Glutamatergic neuron (in vitro differentiated cells): ENCODE measurements at places on chromosomes 5 and 9. TPM values are rescaled to one million over a fixed set of nuclear protein-coding genes. Genes with fewer than 3 reads are reported as not detected.
A peak's percentile ranks its signal among the peaks of the same experiment; 100 is the strongest.

SPATA31D3 gene
- total RNA-seq: not detected

LCP2 gene
- total RNA-seq: not detected

GOLGA1 gene
- total RNA-seq: 18.3 TPM

BRINP1 gene
- total RNA-seq: 14.0 TPM

GRCh38 chr9:109278848-109279247, 42.0 kb downstream of the EPB41L4B start:
- H3K27me3 ChIP-seq: peaks cover 2% of the 10 kb centered on the region
- peaks cover 10% of the 10 kb centered on the region for H3K36me3 ChIP-seq
- no peak overlapping the region for H3K4me3 ChIP-seq
- no peak for DNase-seq
- peaks cover 5% of the 10 kb centered on the region for H3K4me1 ChIP-seq
- H3K27ac ChIP-seq: no peak overlapping the region

- DNase-seq: no peak
- H3K4me1 ChIP-seq: no peaks in the 10 kb centered on the region
- H3K27ac ChIP-seq: no peak overlapping the region
- no peaks in the 10 kb centered on the region for H3K36me3 ChIP-seq
These were observed 104.0 kb upstream of the DMRTA1 start for GRCh38 chr9:22342491-22343217.

DNA sequence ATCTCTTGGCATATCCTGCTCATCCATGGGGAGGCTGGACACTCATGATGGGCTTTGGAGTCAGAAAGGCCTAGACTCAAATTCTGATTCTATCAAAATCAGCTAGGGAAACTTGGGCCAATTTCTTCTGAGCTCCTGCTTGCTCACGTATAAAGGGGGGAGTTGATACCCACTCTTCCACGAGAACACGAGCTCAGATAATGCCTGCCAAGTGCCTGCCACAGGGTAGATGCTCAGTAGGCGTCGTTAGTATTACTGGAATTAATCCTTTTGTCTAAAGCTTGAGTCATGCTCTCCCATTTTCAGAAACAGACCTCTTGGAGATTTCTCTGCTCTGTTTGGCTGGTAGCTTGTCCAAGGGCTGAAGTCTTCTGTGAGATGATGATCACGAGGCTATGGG, 238.3 kb upstream of the MVB12B start:
- H3K4me3 ChIP-seq: no peak overlapping the region
- no peaks in the 10 kb centered on the region for H3K4me1 ChIP-seq
- no peaks in the 10 kb centered on the region for H3K36me3 ChIP-seq
- H3K27ac ChIP-seq: no peak overlapping the region
- DNase-seq: no peak
- peaks cover 3% of the 10 kb centered on the region for H3K27me3 ChIP-seq

DNA sequence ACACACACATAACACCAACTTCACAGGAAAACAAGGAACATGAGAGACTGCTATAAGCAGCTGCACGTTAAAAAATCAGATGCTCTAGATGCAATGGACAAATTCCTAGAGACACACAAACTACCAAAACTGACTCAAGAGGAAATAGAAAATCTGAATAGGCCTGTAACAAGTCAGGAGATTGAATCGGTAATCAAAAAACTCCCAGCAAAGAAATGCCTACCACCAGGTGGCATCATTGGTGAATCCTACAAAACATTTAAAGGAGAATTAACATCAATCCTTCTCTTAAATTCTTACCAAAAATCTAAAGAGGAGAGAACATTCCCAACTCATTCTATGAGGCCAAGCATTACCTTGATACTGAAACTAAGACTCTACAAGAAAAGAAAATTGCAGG, 54.9 kb downstream of the NDST1 start:
- H3K27ac ChIP-seq: no peak overlapping the region
- H3K4me3 ChIP-seq: no peak overlapping the region
- H3K4me1 ChIP-seq: peaks cover 10% of the 10 kb centered on the region
- H3K36me3 ChIP-seq: no peaks in the 10 kb centered on the region
- H3K27me3 ChIP-seq: peaks cover 3% of the 10 kb centered on the region

DNA sequence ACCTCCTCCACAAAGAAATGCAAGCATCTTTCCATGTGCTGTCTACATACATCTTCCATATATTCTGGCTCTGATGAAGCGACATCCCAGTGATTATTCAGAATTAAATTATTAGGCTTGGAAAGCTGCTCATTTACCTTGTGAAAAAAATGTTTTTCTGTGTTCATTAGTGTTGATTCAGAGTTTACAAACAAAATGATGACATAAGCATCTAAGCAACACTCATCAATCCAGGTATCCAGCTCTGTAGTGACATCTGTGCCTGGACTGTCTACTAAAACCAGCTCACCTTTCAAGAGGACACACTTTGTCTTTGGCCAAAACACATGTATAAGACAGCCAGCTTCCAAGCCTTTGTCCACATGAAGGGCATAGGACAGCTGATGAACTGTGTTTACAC, 51.1 kb upstream of the SPATA31C2 start:
- H3K27ac ChIP-seq: no peak overlapping the region
- no peaks in the 10 kb centered on the region for H3K4me1 ChIP-seq
- H3K4me3 ChIP-seq: no peak overlapping the region
- H3K36me3 ChIP-seq: peaks cover 16% of the 10 kb centered on the region
- H3K27me3 ChIP-seq: no peaks in the 10 kb centered on the region

DNA sequence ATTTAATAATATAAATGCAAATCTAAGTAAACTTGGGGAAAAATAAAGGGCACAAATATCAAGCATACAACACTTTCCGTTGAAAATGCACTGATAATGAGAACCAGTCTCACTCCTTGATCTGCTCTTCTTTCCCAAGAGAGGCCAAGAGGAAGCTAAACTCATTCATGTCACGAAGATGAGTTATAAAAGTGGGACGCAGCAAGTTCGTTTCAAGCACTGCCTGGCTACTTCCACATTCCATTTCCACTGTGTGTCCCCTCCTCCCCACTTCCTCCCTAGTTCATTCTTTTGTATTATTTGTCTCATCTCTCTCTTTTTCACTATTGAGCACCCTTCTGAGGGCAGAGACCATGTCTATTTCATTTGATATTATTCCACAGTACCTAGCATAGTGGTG, 158.1 kb downstream of the SLC24A2 start:
- H3K36me3 ChIP-seq: no peaks in the 10 kb centered on the region
- H3K27me3 ChIP-seq: peaks cover 3% of the 10 kb centered on the region
- H3K4me3 ChIP-seq: no peak overlapping the region
- DNase-seq: no peak
- peaks cover 9% of the 10 kb centered on the region for H3K4me1 ChIP-seq
- no peak overlapping the region for H3K27ac ChIP-seq

GRCh38 chr5:37120270-37120669, 128.9 kb downstream of the CPLANE1 start:
- DNase-seq: no peak
- no peak overlapping the region for H3K27ac ChIP-seq
- no peaks in the 10 kb centered on the region for H3K27me3 ChIP-seq
- peaks cover 3% of the 10 kb centered on the region for H3K36me3 ChIP-seq
- no peaks in the 10 kb centered on the region for H3K4me1 ChIP-seq

- peak; percentile 47 for DNase-seq
- H3K36me3 ChIP-seq: no peaks in the 10 kb centered on the region
- H3K27ac ChIP-seq: peak overlapping the region; percentile 43
- peaks cover 20% of the 10 kb centered on the region for H3K27me3 ChIP-seq
These were observed 12.7 kb downstream of the VAV2 start for GRCh38 chr9:133979273-133979920.

DNA sequence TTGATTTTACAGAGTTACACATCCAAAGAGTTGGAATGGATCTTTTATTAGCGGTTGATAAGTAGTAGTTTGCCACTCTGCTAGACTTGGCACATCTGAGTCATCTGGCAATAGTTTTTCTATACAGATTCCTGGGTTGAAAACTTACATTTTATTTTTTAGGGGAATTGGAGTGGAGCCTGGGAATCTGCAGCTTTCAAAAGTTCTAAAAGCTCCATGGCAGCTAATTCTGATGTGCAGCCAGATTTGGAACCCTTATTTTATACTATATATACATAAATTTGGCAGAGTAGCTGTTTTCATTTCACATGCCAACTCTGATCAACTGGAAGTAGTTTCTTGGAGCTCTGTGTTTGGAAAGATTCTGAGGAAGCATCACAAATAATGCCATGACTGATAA, 715.5 kb downstream of the TLR4 start:
- peaks cover 9% of the 10 kb centered on the region for H3K4me1 ChIP-seq
- no peaks in the 10 kb centered on the region for H3K36me3 ChIP-seq
- no peak overlapping the region for H3K4me3 ChIP-seq
- no peak overlapping the region for H3K27ac ChIP-seq
- DNase-seq: no peak
- H3K27me3 ChIP-seq: no peaks in the 10 kb centered on the region

DNA sequence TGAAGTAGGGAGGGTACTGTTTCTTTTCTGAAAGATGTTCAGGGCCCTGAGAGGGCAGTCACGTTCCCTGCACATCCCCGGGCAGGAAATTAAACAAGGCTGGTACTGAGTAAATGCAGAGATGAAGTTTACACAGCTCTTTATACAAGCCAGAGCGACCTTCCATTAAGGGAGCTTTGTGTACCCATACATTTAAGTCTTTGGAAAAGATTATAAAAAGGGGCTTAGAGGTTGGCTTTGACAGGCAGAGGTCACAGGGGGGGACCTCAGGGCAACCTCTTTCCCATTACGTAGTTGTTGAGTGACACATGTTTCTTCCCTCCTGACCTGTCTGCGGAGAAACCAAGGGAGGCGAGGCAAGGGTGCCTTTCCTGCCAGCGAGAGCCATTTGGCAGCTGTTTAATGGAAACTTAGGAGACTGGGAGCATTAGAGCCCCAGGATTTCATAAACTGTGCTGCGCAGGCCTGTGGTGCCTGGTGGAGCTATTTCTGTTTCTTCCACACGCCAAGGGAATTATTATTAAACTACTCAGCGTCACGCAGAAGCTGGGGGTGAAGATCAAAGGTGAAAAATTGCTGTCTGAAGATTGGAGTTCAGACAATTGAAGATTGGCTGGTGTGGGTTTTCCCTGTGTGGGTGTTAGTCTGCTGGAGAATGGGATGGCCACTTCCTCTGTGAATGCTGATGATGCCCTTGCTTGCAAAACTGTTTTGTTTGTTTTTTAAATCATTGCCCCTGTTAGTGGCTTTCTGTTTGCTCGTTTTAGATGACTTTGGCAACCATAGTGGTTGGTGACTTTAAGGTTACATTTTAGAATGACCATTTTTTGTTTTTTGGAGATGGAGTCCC, 3.2 kb upstream of the SMIM32 start:
- H3K27ac ChIP-seq: no peak overlapping the region
- H3K4me1 ChIP-seq: peaks cover 5% of the 10 kb centered on the region
- no peaks in the 10 kb centered on the region for H3K36me3 ChIP-seq
- no peak for DNase-seq

DNA sequence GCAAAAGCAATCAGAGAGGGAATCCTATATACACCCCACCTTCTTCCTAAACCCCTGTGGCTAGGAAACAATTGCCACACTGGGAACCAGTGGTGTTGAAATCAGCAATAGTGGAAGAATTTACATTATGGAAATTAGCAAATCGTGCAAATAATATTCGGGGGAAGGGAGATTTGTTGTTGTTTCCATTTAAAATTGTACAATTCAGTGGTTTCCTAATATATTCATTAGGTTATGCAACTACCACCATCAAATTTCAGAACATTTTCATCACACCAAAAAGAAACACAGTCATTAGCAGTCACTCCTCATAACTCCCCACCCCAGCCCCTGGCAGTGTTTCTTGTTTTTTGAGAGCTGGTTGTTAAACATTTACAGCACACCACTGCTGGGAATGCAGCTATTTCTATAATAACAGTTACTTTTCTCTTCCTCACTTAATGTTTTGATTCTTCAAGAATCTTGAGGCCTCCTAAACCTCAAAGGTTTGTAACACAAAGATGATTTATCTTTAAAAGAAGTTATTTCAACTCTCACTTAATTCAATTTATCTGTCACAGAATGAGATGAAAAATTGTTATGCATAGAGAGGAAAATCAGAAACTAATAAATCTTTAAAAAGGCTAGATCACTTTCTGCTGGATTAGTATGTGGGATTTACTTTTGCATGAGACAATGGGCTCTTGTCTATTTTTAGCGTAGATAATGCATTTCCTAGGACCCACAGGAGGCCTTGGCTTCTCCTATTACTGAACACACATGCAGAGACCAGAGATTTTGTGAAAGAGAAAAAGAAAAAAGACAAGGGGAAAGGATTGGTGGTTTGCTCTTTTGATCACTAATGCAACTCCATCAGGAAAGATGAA, 91.8 kb upstream of the DAPK1 start:
- peaks cover 20% of the 10 kb centered on the region for H3K4me1 ChIP-seq
- DNase-seq: no peak
- peak overlapping the region; percentile 30 for H3K4me3 ChIP-seq
- peaks cover 3% of the 10 kb centered on the region for H3K36me3 ChIP-seq
- peaks cover 4% of the 10 kb centered on the region for H3K27me3 ChIP-seq

DNA sequence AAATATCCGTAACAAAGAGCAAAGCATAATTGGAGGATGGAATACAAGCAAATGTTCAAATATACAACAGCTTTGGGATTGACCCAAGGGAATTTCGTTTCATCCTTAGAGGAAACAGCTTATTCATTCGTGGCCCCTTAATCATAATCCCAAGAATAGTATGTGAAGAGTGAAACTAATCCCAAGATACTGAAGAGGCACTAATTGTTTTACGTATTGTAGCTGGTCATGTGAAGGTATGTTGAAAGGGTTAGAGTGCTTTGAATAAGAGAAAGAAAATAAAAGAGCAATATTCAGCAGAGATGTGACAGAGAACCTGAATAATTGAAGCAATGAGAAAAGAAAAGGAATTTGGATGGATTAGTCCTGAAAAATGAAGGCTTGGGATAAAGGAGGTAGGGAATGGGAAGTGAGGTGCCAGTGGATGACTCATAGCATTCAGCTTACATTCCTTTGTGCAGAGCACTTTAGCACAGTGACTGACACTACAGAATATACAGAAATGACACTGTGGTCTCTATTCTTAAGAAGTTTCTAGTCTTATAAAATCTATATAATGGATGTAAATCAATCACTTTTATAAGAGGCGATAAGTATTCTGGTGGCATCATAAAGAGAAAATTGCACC, 221.9 kb downstream of the TLR4 start:
- no peak for DNase-seq
- no peaks in the 10 kb centered on the region for H3K4me1 ChIP-seq
- H3K27ac ChIP-seq: no peak overlapping the region
- no peaks in the 10 kb centered on the region for H3K27me3 ChIP-seq
- H3K4me3 ChIP-seq: no peak overlapping the region
- no peaks in the 10 kb centered on the region for H3K36me3 ChIP-seq

- no peak for DNase-seq
- H3K27ac ChIP-seq: no peak overlapping the region
- peaks cover 4% of the 10 kb centered on the region for H3K27me3 ChIP-seq
- H3K4me1 ChIP-seq: peaks cover 4% of the 10 kb centered on the region
These were observed 37.8 kb downstream of the NEURL1B start for GRCh38 chr5:172678902-172679301.

GRCh38 chr5:172487671-172488070, 33.3 kb upstream of the SH3PXD2B start:
- H3K4me1 ChIP-seq: peaks cover 6% of the 10 kb centered on the region
- H3K4me3 ChIP-seq: no peak overlapping the region
- DNase-seq: no peak

GRCh38 chr9:105309531-105309931, 65.1 kb downstream of the SLC44A1 start:
- H3K36me3 ChIP-seq: no peaks in the 10 kb centered on the region
- no peak overlapping the region for H3K27ac ChIP-seq
- H3K4me1 ChIP-seq: peaks cover 5% of the 10 kb centered on the region
- H3K27me3 ChIP-seq: no peaks in the 10 kb centered on the region
- H3K4me3 ChIP-seq: no peak overlapping the region

GRCh38 chr9:96425500-96426169, 7.5 kb upstream of the ZNF367 start:
- no peaks in the 10 kb centered on the region for H3K36me3 ChIP-seq
- no peaks in the 10 kb centered on the region for H3K27me3 ChIP-seq
- no peak overlapping the region for H3K27ac ChIP-seq
